RWPE2 (cell line): ENCODE measurements at places on chromosomes 13 and 19.

- no peak for DNase-seq
Observed at GRCh38 chr13:26680123-26680450, 80.5 kb downstream of the GPR12 start.

DNA sequence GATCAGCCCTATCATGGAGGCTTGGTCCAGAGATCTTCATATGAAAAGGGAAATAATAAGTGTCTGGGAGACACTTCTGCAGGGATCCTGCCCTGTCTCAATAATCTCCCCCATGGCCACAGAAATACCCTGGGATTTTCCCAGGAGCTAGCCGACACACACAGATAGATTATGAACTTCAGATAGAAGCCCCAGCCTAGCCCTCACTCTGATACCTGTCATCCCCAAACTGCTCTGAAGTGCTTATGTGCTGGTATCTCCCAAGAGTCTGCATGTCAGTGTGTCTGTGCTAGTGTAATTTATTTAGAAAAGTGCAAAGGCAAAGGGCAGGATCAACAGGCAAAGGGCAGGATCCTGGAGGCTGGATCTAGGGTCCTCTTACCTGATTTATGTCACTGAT lies 38.7 kb upstream of the ZNF766 start:
- DNase-seq = no peak

DNA sequence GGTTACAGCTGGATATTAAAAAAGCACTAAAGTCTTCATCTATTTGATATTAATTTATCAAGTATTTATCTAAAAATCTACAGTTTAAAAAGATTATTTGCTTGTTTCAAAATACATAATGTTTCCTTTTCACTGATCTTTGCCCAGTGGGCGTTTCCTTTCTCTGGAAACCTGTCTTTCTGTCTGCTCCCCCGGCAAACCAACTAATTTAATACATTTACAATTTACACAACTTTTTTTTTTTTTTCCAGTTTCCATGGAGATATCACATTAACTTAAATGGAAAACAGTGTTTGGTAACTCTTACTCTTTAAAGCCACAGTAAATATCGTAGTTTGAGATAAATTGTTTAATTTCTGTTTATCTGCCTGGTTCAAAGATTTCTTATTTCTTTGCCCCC lies 5.3 kb downstream of the GPC6 start:
- DNase-seq = no peak

DNA sequence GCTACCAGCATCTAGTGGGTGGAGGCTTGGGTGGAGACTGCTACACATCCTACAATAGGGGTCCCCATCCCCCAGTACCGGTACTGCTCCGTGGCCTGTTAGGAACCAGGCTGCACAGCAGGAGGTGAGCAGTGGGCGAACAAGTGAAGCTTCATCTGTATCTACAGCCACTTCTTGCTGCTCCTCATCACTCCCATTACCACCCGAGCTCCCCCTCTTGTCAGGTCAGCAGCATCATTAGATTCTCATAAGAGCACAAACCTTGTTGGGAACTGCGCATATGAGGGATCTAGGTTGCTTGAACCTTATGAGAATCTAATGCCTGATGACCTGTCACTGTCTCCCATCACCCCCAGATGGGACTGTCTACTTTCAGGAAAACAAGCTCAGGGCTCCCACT lies 37.0 kb downstream of the NWD1 start:
- no peak for DNase-seq

DNA sequence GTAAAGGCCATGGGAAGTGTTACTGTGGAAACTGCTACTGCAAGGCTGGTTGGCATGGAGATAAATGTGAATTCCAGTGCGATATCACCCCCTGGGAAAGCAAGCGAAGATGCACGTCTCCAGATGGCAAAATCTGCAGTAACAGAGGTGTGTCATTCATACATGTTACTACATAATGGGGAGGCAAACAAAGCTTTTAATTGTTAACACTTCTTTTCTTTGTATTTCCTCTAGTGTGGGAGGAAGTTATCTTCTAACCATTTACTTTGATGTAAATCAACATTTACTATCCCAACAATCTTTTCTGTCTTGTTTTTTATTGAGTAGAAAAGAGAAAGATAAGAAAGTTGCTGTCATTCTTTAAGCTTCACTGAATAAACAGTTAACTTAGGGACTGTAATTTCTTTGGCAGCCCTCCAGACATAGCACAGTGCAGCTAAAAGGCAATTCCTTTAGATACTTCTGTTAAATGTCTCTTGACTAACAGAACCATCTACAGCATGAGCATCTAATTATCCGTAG lies 126.9 kb downstream of the ITGBL1 start:
- DNase-seq = no peak

- DNase-seq = no peak
Observed at GRCh38 chr19:411723-412355, 2.9 kb upstream of the C2CD4C start.

DNA sequence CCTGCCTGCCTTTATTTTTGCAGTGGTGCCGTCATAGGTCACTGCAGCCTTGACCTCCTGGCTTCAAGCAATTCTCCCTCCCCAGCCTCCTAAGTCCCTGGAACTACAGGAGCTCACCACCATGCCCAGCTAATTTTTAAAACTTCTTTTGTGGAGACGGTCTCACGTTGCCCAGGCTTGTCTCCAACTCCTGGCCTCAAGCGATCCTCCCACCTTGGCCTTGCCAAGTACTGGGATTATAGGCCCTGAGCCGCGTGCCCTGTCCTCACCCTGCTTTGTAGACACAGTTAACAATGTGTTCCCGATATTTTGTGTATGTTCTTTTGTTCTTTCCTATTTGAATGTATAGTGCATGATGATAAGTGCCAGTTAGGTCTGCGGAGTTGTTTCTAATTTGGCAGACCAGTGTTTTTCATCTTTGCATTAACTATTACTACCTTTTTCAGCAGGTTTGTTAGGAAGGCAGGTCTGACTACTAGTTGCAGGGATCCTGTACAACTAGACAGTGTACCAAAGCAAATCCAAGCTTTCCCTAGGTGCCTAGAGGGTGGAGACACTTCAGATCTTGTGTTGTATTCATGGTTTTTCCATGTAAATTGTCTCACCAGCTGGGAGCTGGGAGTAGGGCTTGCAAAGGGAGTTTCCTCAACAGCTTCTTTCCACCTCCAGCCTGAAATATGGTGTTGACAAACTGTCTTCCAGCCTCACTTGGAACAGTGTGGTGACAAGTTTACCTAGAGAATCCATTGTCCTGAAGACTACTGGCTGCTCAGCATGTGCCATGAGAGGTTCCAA lies 9.5 kb upstream of the WTIP start:
- no peak for DNase-seq

- no peak for DNase-seq
Observed at GRCh38 chr13:78024996-78025395, 106.4 kb upstream of the EDNRB start.

DNA sequence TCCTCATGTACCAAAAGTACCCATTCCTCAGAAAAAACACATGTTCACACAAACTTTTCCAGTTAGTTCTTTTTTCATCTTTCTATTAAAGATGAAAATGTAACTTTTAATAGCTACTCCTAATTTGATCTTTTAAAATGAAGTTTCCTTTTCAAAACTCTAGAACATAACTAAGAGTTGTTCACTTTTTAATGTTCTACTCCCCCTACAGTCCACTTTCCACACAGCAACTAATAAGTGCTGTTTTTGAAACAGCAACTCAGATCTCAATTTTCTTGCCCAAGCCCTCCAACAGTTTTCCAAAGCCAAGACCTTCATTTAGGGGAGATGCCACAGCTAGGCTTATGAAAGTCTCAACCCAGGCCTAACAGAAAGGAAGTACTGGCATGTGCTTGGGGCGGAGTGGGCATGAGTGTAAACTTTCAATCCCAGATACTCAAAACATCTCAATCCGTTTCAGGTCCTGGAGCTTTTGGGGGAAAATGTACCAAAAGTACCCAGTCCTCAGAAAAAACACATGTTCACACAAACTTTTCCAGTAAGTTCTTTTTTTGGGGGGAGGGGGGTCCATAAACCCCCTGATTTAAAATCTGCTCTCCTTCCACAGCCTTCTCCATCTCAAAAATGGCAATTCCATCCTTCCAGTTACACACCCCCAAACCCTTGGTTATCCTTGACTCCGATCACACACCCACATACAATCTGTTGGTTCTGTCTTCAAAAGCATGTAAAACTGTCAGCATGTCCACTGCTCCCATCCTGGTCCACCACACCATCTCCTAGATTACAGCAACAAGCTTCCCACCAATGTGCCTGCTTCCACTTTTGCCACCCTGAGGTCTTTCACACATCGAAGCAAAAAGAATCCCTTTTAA lies 2.0 kb downstream of the FBL start:
- peak; percentile 1 for DNase-seq

DNA sequence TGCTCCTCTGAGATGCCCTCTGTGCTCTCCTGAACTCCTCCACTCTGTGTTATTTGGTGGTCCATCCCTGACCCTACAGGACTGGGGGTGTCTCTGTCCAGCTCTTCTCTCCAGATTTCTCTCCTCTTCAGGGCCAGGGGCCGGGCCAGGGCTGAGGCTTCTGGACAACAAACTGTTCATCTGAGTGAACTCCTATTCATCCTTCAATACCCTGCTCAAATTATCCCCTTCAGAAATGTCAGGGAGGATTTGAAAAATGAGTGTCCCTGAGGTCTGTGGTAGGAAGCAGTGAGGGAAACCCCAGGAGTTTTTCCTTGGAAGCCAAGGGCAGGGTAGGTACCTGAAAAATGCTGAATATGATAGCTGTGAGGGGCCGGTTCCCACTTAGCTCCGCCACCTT lies 7.6 kb downstream of the PDE4C start:
- no peak for DNase-seq

- peak; percentile 56 for DNase-seq
Observed at GRCh38 chr13:95552539-95553441, at the start of gene CLDN10. Gene CLDN10, plus strand, starts transcription at chr13:95552720. Its CDS starts 34 bp downstream, at chr13:95552754.

GRCh38 chr19:35755550-35756376 lies 1.1 kb downstream of the HSPB6 start:
- peak; percentile 61 for DNase-seq

DNA sequence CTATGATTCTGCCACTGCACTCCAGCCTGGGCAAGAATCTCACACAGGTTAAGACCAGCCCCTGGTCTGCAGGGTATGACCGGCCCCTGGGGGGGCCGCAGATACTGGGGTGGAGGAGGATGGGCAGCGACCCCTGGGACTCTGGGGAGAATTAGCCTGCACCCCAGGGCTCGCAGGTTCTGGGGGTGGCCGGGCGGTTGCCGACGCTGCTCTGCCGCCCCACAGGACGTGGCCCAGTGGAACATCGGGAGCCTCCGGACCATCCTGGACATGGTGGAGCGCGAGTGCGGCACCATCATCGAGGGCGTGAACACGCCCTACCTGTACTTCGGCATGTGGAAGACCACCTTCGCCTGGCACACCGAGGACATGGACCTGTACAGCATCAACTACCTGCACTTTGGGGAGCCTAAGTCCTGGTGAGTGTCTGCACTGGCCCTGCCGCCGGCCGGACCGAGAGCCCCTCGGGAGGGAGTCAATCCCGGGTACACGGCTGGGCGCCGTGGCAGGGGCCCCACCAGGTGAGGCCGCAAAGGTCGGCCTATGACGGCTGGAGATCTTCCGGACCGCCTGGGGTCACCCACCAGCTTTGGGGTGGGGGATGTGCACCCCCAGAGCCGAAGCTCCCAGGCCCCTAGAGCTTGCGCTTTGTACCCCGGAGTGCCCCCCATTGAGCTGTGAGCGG lies 78.5 kb downstream of the KDM4B start:
- no peak for DNase-seq

GRCh38 chr13:21709697-21710096 lies 38.8 kb downstream of the FGF9 start:
- DNase-seq = no peak

- DNase-seq = no peak
Observed at GRCh38 chr19:47036097-47036651, 12.2 kb downstream of the TMEM160 start.

GRCh38 chr13:107003911-107004310 lies 436.0 kb upstream of the ARGLU1 start:
- DNase-seq = no peak

GRCh38 chr13:30615481-30615865 lies 2.2 kb upstream of the USPL1 start:
- no peak for DNase-seq

DNA sequence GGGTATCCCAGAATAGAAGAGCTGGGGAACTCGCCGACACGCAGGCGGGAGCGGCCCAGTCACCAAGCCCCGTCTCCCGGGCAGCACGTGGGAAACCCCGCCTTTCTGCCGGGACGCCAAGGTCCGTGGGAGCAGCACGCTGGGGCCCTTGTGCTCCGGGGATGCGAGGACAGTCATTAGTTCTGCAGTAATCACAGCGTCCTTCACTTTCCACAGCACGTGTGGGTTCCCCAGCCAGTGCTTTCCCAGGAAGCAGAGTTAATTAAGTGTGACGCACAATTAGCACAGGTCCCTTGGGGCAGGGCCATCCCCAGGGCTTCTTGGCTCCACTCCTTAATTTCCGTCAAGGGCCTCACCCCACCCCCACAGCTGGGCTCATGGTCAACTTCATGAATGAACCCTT lies 64.3 kb upstream of the C13orf46 start:
- DNase-seq = no peak

DNA sequence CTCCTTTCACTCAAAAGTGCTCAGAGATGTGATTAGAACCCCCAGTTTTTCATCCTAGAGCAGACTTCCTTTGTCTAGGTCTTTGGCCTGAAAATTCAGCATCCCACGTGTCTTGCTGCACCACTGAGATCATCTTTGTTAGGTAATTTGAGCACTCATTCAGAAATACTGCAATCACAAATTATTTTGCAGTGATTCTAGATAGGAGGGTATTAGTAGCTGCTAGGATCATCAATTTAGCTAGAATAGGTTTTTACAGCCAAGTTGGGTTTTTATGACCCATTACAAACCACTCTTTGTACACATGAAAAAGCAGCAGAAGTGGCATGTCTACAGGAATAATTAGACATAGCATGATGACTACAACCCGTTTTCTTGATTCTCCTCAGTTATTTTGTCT lies 219.6 kb downstream of the GPC6 start:
- DNase-seq = no peak

GRCh38 chr19:29678484-29679106 lies 13.3 kb downstream of the PLEKHF1 start:
- DNase-seq = no peak

- no peak for DNase-seq
Observed at GRCh38 chr13:27336014-27336673, 65.5 kb downstream of the RASL11A start.

- DNase-seq = peak; percentile 99
Observed at GRCh38 chr19:45584332-45585157, at the start of gene OPA3. Gene OPA3, minus strand, starts transcription at chr19:45584802. Its CDS starts 38 bp downstream, at chr19:45584764.

DNA sequence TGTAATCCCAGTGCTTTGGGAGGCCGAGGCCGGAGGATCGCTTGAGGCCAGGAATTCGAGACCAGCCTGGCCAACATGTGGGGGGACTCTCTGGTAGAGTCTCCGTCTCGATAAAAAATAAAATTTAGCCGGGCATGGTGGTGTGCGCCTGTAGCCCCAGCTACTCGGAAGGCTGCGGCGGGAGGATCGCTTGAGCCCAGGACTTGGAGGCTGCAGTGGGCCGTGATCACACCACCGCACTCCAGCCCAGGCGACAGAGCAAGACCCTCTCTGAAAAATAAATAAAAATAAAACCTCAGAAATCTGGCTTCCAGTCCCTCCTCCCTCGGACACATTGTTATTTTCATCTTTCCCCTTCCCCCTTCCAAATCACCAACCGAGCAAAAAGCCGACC lies 332 bp downstream of the IRGQ start:
- DNase-seq = no peak
